ENCODE measurements at places on chromosomes 12 and 14. TPM values are rescaled to one million over a fixed set of nuclear protein-coding genes. Genes with fewer than 3 reads are reported as not detected.

DNA sequence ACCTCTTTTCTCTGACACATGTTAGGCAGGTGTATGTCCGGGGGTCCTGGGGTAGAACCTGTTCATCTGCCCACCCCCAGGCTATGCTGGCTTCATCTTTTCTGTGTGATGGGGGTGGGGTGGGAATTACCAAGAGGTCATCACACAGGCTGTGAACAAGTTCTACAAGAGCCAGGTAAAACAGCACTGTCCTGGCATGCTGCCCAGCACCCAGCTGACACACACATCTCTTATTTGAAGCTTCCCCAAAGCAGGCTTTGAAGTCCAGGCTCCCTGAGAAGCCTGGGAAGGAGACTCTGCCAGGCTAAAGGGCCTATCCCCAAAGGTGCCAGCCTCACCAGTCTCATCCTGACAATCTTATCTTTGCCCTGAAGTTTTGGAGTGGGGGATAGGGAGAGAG lies 141.1 kb downstream of the ALG10 start:
- peak; percentile 28 for DNase-seq
- no peak overlapping the region for H3K27ac ChIP-seq
- H3K27me3 ChIP-seq: no peaks in the 10 kb centered on the region
- H3K36me3 ChIP-seq: no peaks in the 10 kb centered on the region

DNA sequence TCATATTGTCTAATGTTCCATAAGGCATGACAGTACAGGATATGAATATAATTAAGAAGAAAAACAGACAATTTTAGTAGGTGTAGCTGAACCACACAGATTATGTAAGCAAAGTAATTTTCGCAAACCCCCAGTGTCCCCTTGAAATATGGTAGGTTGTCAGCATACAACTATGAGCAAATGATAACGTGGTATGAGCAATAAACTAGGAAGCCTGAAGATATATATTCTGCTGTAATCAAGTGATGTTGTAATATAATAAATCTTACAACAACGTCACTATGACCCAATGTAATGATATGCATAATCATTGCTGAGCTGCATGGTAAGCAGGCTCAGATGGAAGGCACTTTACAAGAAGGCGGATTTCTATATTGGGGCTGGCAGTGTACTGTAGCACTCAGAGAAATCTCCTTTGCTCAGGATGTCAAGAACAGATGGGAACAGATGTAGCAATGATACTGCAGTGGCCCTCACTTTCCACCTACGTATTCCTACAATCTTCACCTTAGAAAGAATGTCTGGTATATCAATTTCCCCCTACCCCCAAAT lies 47.8 kb upstream of the MYF6 start:
- no peak for DNase-seq
- H3K27me3 ChIP-seq: no peaks in the 10 kb centered on the region
- no peak overlapping the region for H3K4me3 ChIP-seq
- no peaks in the 10 kb centered on the region for H3K36me3 ChIP-seq
- H3K4me1 ChIP-seq: no peaks in the 10 kb centered on the region

DNA sequence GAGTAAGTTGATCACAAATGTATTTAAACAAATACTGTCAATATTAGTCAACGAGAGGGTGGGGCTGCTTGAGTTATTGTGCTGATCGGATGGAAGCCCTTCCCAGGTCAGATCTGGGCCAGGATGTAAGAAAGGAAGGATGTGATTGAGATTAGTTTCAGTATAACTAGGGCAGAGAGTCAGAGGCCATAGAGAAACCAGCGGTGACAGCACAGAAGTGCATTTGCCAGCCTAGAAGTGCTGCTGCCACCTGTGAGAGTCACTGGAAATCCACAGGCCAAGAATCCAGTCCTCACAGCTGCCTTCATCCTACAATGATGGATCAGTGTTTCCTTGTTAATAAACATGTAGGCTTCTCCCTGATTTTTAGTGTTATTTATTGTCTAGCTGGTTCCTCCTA lies 9.8 kb upstream of the FERMT2 start:
- DNase-seq: no peak
- H3K27ac ChIP-seq: no peak overlapping the region
- H3K4me3 ChIP-seq: no peak overlapping the region

- H3K27me3 ChIP-seq: no peaks in the 10 kb centered on the region
- peak; percentile 71 for DNase-seq
- no peaks in the 10 kb centered on the region for H3K36me3 ChIP-seq
- peaks cover 15% of the 10 kb centered on the region for H3K4me1 ChIP-seq
- H3K27ac ChIP-seq: peak overlapping the region; percentile 78
- no peak overlapping the region for H3K4me3 ChIP-seq
These were observed 8.6 kb downstream of the PLEKHH1 start for GRCh38 chr14:67541448-67542387.

- no peak overlapping the region for H3K27ac ChIP-seq
- H3K4me1 ChIP-seq: peaks cover 38% of the 10 kb centered on the region
- no peaks in the 10 kb centered on the region for H3K36me3 ChIP-seq
- H3K4me3 ChIP-seq: no peak overlapping the region
- no peak for DNase-seq
- H3K27me3 ChIP-seq: peaks cover 29% of the 10 kb centered on the region
These were observed 3.6 kb upstream of the NPAS3 start for GRCh38 chr14:32934881-32935633.

GRCh38 chr14:105349992-105350391 lies 35.4 kb downstream of the PACS2 start:
- peaks cover 15% of the 10 kb centered on the region for H3K4me1 ChIP-seq
- DNase-seq: no peak
- no peaks in the 10 kb centered on the region for H3K36me3 ChIP-seq
- no peak overlapping the region for H3K27ac ChIP-seq
- H3K4me3 ChIP-seq: no peak overlapping the region

- DNase-seq: no peak
- H3K27ac ChIP-seq: no peak overlapping the region
- no peak overlapping the region for H3K4me3 ChIP-seq
- H3K27me3 ChIP-seq: no peaks in the 10 kb centered on the region
These were observed 458.4 kb upstream of the SYT1 start for GRCh38 chr12:78406213-78406612.

DNA sequence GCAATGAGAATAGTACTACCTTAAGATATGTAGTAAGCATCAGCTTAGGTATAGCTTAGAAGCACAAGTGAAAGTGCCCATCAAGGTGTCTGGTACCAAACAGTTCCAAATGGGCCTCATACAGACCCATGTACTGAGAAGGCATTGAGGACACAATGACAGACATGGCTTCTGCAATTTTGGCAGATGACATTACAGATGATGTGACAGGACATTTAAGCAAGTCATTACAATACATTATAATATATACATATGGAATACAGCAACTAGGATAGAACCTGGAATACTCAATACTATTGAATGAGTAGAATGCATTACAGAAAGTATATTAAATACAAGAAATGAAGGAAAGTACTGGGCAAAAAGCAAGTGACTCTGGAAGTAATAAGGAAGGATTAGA lies 256.4 kb downstream of the GXYLT1 start:
- no peak for DNase-seq
- no peaks in the 10 kb centered on the region for H3K27me3 ChIP-seq
- H3K4me3 ChIP-seq: no peak overlapping the region
- H3K36me3 ChIP-seq: no peaks in the 10 kb centered on the region
- no peaks in the 10 kb centered on the region for H3K4me1 ChIP-seq
- no peak overlapping the region for H3K27ac ChIP-seq

GRCh38 chr12:106010741-106011140 lies 128.0 kb downstream of the NUAK1 start:
- H3K27me3 ChIP-seq: no peaks in the 10 kb centered on the region
- no peaks in the 10 kb centered on the region for H3K36me3 ChIP-seq
- no peaks in the 10 kb centered on the region for H3K4me1 ChIP-seq
- DNase-seq: no peak
- no peak overlapping the region for H3K27ac ChIP-seq

DNA sequence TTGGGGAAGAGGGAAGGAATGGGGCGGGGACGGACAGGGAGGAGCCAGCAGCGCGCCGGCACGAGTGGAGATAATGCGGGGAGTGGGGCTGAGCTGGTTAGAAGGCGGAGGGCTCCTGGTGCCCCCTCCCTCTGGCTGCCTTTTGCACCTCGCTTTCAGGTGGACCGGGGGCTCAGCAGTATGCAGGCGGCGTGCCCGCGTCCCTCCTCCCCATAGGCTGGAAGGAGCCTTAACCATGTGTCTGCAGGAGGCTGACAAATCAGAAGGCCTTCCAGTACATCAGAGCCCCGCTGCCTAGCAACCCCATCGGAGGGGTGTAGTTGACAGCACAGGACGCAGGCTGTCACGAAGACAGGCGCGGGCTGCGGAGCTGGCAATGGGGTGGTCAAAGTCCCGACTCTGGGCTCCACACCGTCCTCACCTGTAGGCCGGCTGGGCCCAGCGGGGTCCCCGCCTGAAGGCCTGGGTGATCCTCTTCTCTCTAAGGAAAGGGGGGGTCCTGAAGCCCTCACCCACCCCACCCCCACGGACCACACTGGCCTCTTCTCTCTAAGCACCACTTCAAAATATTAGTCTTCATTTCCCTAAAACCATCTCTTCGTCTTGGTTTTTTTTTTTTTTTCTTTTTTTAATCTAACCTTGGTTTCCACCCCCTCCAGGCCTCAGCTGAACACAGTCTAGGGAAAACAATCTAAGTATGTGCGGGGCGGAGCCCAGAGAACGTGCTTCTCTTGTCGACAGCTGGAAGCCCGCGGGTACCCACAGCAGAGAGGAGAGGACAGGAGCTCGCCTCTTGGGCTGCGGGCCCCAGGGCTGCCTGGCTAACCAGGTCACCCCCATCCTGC lies 44.5 kb downstream of the KDM2B start:
- no peak overlapping the region for H3K4me3 ChIP-seq
- H3K36me3 ChIP-seq: no peaks in the 10 kb centered on the region
- H3K4me1 ChIP-seq: peaks cover 26% of the 10 kb centered on the region

- DNase-seq: no peak
- H3K4me3 ChIP-seq: no peak overlapping the region
- no peak overlapping the region for H3K27ac ChIP-seq
- no peaks in the 10 kb centered on the region for H3K36me3 ChIP-seq
These were observed 85.8 kb upstream of the DYRK2 start for GRCh38 chr12:67562513-67563287.

DNA sequence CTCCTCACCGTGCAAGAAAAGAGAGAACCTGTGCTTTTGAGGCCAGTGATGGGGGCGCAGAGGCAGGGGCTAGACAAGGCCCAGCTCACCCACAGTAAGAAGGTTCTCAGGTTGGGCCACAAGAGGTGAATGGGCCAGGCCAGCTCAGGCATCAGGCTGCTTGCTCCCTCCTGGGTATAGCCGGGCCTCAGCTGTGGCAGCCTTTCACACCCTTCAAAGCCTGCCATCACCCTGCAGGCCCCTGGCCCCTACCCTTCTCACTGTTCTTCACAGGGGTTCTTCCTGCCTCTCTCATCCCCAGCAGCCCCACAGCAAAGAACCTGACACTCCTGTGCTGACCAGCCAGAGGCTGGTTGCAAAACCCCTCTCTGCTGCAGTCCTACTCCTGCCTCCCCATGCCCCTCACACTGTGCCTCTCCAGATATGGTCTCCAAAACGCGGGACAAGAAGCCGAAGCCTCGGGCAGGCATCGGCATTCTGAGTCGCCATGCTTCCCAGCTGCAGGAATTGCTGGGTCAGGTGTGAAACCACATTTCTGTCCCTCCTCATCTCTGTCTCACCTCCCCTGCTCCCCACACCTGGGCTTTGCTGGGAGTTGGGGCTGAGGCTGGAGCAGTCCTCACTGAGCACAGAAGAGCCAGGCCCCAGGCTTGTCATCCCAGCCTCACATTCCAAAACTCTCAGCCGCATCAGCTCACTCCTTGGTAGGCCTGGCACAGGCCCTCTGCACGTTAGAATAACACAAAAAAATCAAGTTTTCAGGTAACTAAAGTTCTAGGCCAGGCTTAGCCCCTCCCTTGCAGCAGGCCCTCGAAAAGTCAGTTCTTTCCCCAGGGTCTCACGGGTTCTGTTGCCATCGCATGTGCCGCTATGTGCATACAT lies 6.9 kb upstream of the FAIM2 start:
- no peak overlapping the region for H3K27ac ChIP-seq
- H3K4me3 ChIP-seq: no peak overlapping the region
- H3K27me3 ChIP-seq: no peaks in the 10 kb centered on the region

- H3K27ac ChIP-seq: no peak overlapping the region
- no peaks in the 10 kb centered on the region for H3K36me3 ChIP-seq
- DNase-seq: no peak
- no peak overlapping the region for H3K4me3 ChIP-seq
- peaks cover 38% of the 10 kb centered on the region for H3K27me3 ChIP-seq
- H3K4me1 ChIP-seq: peaks cover 45% of the 10 kb centered on the region
These were observed 1.2 kb downstream of the MMP17 start for GRCh38 chr12:131829356-131829747.

DNA sequence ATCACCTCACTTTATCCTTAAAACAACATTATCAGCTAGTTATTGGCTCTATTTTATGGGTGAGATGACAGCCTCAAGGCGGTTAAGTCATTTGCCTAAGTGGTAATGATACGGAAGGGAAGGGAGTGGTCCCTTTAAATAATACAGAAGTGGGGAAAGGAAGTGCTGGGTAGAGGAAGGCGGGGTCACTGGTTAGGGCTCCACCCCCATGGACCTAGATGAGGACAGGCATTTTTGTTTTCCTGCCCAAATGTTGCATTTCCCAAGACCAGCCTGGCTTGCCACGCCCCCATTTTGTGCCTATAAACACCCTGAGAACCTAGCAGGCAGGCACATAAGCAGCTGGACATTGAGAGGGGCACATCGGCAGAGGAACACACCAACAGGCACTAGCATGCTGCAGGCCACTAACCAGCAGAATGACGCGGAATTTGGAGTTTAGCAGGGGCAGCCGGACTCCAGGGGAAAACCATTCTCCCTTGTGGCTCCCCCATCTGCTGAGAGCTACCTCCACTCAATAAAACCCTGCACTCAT lies 100.9 kb downstream of the EPS8 start:
- peaks cover 23% of the 10 kb centered on the region for H3K4me1 ChIP-seq
- H3K27ac ChIP-seq: no peak overlapping the region
- no peak overlapping the region for H3K4me3 ChIP-seq

DNA sequence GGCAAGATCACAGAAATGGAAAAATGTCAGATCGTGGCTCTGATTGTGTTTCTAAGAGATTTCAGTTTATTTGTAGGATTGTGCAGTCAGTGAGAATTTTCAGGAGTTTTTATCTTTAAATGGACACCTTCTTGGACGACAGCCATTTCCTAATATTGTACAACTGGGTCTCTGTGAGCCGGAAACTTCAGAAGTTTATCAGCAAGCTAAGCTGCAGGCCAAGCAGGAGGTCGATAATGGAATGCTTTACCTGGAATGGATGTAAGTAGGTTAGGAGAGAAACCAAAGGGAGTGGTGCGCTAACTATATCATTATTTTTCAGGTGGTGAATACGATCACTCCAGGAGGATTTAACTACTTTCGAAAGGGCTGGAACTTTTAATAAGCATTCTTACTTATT lies 26.4 kb downstream of the APAF1 start:
- DNase-seq: peak; percentile 40
- H3K4me1 ChIP-seq: peaks cover 12% of the 10 kb centered on the region
- no peaks in the 10 kb centered on the region for H3K36me3 ChIP-seq
- peak overlapping the region; percentile 14 for H3K27ac ChIP-seq
- no peaks in the 10 kb centered on the region for H3K27me3 ChIP-seq
- no peak overlapping the region for H3K4me3 ChIP-seq

Gene MRPS35
- 16.5 TPM for total RNA-seq

Gene FAM186B
- not detected for total RNA-seq

Gene TMEM132C
- total RNA-seq: 4.4 TPM

Gene ABCC9
- 12.2 TPM for total RNA-seq

Gene DAO
- total RNA-seq: not detected

Gene EIF2S3B
- total RNA-seq: 0.26 TPM

Gene LMNTD1
- total RNA-seq: 21.4 TPM

Measured in body of pancreas (tissue), 4 donors.